Kidney (tissue), 22 donors: ENCODE measurements at places on chromosomes 2 and 18. TPM values are rescaled to one million over a fixed set of nuclear protein-coding genes. Genes with fewer than 3 reads are reported as not detected.

- no peaks in the 10 kb centered on the region for H3K4me1 ChIP-seq
- DNase-seq: peak; percentile 95
- H3K4me3 ChIP-seq: no peak overlapping the region
- H3K27me3 ChIP-seq: no peaks in the 10 kb centered on the region
These were observed 28.4 kb upstream of the PUM2 start for GRCh38 chr2:20378891-20379519.

ALLC gene
- total RNA-seq: not detected

DNA sequence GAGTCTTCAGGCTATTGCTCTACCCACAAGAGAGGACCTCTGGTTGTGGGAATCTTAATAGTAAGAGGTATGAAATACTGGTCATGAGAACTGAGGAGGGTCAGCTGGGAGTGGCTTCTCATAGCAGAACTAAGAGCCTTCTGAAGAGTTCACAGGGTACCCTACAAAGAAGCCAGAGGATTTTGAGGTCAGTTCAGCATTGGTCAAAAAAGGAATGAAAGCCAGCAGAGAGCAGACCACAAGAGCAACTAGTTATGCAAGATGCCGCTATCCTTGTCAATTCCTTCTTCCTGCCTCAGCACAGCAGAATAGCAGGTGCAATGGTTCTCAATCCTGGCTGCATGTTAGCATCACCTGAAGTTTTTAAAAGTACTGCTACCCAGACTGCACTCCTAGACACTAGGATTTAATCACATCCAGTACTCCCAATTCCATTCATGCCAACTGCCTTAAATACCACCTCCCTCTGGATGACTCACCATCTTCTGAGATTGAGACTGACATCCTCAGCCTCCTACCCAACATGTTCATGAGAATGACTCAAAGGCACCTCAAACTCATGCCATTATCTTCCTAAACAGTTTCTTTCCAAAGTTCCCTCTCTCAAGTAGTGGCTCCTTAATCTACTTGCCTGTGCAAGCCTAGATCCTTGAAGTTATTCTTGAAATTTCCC is 81.0 kb upstream of the RBMS1 start:
- H3K27me3 ChIP-seq: no peaks in the 10 kb centered on the region
- no peaks in the 10 kb centered on the region for H3K36me3 ChIP-seq
- H3K27ac ChIP-seq: no peak overlapping the region
- DNase-seq: no peak
- H3K4me3 ChIP-seq: no peak overlapping the region

COBLL1 gene
- total RNA-seq: 205 TPM

GRCh38 chr2:134308474-134309385 is 54.9 kb downstream of the MGAT5 start:
- no peaks in the 10 kb centered on the region for H3K27me3 ChIP-seq
- no peaks in the 10 kb centered on the region for H3K4me1 ChIP-seq
- H3K4me3 ChIP-seq: no peak overlapping the region
- H3K36me3 ChIP-seq: no peaks in the 10 kb centered on the region
- DNase-seq: no peak
